Sciatic nerve (tissue), 2 donors: ENCODE measurements at places on chromosomes 16 and 17. TPM values are rescaled to one million over a fixed set of nuclear protein-coding genes. Genes with fewer than 3 reads are reported as not detected.

CD79B gene
- 5.3 TPM for total RNA-seq

SCGB1C2 gene
- total RNA-seq = not detected

GNGT2 gene
- 1.3 TPM for total RNA-seq

MRC2 gene
- total RNA-seq = 111 TPM

MYH2 gene
- not detected for total RNA-seq

SNF8 gene
- total RNA-seq = 57.1 TPM

SUMO2 gene
- 296 TPM for total RNA-seq

DNA sequence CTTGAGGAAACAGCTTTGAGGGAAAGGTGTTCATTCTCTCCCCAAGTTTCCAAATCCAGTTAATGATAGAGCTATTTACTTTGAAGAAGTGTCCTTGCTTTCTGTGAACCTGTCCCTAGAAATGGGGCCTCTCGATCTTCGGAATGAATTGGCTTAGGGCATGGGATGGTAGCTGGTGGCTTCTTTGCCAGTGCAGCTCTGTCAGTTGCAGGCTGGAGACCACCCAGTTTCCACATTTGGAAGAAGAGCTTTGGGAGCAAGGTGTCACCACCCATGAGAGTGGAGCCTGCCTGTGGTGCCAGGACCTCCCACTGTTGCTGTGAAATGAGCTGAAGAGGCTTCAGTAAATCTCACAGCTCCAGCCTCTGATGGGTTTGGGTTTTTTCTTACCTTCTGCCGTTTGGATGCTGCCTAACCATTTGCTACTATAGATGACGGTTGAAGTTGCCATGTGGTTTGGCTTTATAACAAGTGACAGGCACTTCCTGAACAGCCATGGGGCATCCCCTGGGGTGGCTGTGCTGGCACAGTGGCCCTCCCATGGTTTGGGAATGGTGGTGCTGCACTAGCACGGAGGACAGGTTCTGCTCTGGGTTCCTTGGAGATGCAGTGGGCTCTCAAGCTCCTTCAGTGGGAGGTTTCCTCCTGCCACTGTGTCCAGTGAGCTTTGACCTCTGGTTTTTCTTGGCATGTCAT, 19.5 kb upstream of the SLC5A10 start:
- no peak for DNase-seq

DNA sequence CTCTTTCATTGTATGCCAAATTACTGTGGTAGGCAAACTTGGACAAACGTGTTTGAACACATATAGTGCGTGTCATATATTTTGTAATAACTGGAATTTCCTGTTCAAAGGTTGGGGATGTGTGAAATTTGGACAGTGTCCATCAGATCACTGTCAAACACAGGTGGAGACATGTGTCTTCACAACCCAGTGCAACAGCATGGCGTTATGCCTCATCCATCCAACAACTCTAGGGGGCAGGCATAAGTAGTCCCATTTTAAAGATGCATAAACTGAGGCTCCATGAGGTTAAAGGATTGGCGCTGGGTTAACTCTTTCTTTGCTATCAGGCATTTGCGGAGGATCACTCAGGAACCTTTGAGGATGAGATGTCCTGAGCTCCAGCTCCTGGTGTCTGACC, 103.7 kb downstream of the RBFOX1 start:
- DNase-seq = no peak

- no peak for DNase-seq
Measured at GRCh38 chr16:21009815-21010214, 109.2 kb downstream of the LYRM1 start.

DNA sequence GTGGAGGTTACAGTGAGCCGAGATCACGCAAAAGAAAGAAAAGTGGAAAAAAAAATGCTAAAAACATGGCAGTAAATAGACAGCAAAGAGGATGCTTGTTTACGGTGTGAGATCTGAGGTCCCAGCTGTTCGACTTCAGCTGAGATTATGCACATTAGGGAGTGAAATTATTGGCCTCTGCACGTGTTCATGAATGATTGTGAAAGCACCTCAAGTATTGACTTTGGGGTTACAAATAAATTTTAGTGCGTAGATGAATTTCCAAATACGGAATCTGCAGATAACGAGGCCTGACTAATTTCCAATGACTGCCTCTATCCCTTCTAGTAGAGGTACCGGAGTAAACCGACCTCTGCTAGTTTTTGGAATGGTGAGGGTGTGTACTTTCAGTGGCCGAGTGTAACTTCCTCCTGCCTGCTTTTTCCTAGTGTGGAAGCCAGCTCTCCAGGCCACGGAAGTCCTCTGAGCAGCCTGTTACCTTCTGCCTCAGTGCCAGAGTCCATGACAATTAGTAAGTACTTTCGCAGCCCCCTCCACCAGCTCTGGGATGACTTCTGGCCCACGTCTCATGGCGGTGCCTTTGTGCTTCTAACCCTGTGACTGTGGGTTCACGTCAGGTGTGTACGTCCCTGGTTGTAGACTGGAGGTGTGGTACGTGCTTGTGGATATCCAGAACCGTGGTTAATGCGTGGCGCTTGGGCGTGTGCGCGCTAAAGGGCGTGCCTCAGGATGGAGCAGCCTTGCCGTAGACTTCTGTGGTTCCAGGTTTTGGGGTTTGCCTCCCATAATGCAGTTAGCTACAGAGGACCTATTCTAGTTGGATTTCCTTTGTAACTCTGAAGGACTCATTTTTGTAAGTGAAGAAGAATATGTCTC, 102.1 kb downstream of the SNX29 start:
- peak; percentile 22 for DNase-seq

GRCh38 chr16:73202161-73202729, 154.3 kb upstream of the ZFHX3 start:
- no peak for DNase-seq

DNA sequence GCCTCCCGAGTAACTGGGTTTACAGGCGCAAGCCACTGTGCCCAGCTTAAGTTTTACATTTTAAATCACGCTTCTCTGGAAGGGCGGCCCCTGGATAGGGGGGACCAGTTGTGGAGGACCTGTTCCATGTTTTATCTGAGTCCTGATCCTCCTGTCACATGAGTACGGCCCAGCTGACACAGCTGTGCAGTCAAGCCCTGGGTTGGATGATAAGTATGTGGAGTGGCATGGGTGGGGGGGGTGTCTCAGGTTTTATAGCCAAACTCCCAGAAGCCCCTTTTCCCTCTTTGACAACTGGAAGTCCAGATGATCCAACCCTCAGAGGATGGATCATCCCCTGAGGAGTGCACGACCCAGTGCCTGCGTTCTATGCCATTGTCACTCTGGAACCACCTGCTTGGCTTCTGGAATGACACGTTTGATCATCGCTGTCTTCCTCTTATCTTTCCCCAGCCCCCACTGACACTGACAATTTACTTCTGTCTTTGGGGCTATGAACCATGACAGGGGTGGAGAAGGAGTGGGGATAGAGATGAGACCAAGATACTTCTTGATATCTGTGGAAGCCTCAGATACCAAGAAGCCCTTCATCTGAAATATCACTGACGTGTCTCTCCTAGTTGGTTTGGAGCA, 191.2 kb downstream of the MSI2 start:
- DNase-seq = no peak

DNA sequence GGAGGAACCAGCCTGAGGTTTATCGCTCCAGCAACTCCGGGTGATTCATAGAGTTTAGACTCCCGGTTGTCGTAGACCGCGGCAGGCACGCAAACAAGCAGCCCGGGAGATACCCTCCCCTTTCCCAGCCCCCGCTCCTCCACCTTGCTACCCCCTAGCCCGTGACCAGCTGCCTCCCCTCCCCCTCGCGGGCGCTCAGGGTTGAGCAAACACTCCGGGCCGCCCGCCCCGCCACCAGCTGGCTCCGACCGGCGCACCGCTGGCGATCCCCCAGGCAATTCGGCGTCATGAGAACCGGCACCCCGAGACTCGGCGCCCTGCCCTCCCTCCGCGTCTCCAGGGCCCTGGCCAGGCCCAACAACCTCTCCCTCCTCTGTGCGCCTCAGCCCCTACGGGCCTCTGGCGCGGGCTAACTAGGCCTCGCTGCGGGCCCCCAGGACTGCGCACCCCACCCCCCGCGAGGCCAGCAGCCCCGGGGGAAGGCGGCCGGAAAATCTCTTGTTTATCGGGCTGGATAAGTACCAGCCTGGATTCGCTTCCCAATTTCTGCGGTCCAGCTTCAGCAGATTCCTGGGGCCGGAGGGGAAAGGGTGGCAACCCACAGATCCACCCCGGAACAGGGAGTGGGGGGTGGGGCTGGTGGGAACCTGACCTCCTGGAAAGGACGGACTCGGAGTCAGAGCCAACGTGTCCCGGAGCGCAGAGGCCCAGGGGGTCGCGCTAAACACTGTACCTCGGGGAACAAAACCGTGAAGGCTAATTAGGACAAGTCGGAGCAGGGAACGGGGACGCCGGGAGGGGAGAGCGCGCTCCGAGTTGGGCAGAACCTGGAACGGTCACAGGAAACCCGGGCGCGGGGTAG, 951 bp upstream of the GPRC5C start:
- DNase-seq = peak; percentile 84

DNA sequence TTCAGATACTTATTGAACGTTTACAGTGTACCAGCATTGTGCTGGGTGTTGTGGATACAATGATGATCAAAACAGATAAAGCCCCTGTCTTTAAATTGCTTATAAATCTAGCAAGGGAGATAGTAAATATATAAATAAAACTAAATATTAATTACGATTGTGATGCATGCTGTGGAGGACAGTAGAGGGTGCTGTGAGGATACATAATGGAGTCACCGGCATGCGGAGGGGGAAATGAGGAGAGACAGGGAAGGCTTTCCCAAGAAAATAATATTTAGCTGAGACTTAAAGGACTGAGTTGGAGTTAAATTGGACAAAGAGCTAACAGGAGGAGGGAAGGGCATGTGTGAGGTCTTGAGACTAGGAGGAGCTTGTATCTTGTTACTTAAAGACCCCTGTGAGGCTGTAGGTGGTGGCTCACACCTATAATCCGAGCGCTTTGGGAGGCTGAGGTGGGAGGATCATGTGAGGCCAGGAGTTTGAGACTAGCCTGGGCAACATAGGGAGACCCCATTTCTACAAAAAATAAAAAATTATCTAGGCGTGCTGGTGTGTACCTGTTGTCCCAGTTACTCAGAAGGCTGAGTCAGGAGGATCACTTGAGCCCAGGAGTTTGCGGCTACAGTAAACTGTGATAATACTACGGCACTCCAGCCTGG, 2.4 kb downstream of the DHRS7B start:
- DNase-seq = no peak

GRCh38 chr16:85601730-85602401, 11.3 kb upstream of the GSE1 start:
- DNase-seq = no peak

GRCh38 chr16:11094857-11095565, 150.6 kb downstream of the CLEC16A start:
- no peak for DNase-seq

GRCh38 chr16:57575468-57576277, 33.2 kb downstream of the ADGRG5 start:
- no peak for DNase-seq

GRCh38 chr17:67696853-67697498, 20.8 kb upstream of the NOL11 start:
- no peak for DNase-seq

DNA sequence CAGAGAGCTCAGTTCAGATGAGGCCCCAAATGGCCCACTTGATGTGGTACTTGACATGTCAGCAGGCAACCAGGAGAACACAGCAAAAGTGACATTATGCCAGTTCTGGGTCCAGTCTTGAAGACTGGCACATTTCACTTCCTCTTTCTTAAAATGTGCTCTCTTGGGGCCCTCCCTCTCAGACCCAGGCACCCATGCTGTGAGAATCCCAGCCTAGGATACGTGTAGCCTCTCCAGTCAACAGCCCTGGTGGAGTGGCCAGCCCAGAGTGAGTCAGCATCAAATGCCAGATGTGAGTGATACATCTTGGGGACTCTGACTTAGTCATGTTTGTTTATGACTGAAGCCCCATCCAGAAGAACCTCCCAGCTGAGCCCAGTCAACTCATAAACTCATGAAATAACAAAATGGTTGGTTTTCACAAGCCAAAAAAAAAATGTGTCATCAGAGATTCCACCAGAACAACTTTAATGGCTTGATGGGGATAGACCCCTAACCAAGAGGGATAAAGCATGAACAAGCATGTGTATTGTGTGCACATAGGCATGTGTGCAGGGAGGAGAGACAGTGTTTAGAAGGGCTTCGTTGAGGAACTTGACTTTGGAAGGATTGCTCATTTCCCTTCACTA, 82.5 kb upstream of the TNRC6C start:
- DNase-seq = no peak
